H9 (cell line): ENCODE measurements at places on chromosomes 3 and 15.

DNA sequence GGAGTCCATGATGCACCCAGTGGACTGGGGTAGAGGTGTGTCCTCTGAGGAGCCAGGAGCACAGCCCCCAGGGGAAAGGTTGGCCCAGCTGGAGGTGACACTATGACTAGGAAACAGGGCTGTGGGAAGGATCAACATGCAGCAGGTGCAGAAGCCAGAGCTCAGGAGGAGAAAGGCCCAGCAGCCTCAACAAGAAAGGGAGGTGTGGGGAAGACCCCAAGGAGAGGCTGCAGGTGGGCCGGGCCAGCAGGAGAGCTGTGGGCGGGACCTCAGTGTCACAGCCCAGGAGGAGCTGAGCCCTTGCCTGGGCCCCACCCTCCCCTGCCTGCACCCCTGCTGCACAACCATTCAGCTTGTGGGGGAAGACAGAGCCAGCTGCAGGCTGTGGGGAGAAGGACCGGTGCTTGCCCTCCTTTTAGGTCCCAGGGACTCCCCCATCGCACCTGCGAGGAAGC lies 18.4 kb upstream of the KLF13 start:
- DNase-seq: no peak

- DNase-seq: no peak
Measured at GRCh38 chr3:7070461-7070860, 209.5 kb downstream of the GRM7 start.

DNA sequence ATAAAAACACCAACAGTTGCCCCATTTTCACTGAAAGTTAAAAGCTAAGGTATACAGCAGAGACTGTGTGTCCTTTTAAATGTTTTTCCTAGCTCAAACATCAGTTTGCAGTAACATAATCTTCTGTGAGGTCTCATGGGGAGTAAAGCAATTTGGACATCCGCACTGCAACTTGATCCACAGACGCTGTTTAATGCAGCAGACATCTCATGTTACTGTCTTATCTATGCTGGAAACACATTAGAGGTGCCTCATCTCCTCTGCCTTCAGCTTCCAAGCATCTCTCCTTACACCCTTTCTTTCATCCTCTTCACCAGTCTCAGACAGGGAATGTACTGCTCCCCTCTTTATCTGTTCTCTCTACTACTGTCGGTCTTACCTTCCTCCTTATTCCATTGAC lies 53.7 kb upstream of the ATP11B start:
- no peak for DNase-seq

DNA sequence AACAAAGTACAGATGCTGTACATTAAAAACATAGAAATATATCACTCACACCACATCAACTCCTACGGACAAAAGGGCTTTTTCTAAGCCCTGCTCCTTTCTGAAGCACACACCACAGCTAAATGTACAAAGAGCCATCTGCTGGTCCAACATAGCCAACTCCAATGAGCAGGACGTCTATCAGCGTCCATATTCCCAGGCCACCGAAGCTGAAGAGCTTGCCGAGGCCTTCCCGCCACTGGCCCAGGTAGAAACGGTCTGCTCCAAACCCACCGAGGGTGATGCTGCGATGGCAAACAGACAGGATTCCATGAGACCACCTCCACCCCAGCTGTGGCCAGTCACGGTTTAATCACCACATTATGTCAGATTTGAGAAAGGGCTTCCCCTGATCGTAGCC lies 9.8 kb downstream of the TM2D3 start:
- DNase-seq: no peak

DNA sequence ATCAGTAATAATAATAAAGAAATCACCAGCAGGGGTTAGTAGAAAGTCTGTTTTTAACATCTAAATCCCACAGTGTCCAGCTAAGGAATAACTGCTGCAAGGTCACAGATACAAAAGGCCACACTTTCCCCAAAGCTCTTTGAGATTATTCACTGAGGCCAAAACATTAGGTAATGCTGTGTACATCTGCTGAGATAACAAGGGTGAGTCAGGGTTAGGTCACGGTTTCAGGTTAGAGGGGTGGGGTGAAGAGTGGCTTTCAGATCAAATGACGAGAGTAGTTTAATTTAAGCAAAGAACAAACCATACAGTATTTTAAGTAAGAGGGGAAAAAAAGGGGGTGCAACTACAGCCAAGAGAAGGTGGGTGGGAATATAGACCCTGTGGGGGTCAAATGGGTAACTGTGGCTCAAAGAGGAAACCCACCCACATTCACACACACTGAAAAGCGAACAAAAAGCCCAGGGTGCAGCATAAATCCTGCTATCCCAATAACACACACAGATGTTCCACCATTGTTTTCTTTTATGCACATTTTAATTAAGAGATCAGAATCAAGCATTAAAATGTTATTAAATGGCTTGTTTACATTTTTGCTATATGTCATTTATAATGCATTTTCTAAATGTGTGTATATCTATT lies 412.9 kb downstream of the TIGIT start:
- no peak for DNase-seq

- DNase-seq: no peak
Measured at GRCh38 chr3:114660808-114661207, 367.0 kb downstream of the TIGIT start.
